ENCODE measurements at places on chromosomes 4 and X.

DNA sequence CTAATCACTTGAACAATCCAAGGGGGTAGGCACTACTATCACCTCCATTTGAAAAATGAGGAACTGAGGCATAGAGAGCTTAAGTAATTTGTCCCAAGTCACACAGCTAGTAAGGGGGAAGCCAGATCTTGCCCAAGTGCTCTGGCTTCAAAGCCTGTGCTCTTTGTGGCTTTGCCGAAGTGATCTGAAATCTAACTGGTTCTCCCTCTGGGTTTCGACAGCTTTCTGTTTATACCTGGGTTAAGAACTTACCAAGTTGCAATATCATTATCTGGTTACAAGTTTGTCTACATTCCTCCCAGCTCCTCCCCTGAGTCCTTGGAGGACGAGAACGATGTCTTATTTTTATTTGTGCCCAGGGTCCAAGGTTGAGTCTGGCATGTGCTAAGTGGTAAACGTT, 125.3 kb upstream of the RAI2 start:
- no peak for DNase-seq

GRCh38 chr4:51880016-51880915, 37.3 kb downstream of the DCUN1D4 start:
- DNase-seq: no peak

- DNase-seq: no peak
These were observed 21.8 kb downstream of the FHL1 start for GRCh38 chrX:136168929-136169735.

DNA sequence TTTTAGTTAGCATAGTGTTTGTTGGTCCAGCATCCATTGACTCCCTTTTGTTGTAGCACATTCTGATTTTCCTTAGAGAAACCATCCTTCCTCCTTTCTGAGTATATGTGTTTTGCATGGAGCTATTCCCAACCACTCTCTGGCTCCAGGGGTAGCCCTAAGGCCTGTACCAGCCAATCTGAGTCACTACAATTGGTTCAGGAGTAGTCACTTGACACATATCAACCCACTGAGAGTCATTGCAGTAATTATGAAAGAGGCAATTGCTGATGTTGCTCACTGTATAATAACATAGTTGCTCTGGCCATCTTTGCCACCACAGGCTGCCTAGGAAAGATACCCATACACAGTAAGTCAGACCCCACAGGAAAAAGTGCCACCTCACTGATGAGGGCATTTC, 71.2 kb upstream of the GRID2 start:
- no peak for DNase-seq

DNA sequence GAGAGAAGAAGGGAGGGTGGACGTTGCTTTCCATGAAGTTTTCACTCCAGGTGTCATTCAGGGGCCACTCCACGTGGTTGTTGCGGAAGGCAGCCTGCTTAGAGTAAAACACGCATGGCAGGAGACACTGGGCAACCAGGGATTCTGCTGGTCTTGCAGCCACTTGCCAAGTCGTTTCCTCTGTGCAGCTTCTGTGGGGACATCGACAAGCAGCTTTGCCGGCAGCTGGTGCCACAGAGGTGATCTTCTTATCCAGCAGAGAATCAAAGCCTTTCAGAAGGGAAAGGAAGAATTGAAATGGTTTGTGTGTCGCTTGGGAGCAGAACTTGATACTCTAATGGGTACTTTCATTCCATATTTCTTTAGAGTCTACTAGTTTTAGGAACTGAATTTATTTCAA, 867.1 kb upstream of the TENM3 start:
- DNase-seq: no peak

GRCh38 chrX:123964156-123964834, 2.8 kb downstream of the STAG2 start:
- DNase-seq: no peak

DNA sequence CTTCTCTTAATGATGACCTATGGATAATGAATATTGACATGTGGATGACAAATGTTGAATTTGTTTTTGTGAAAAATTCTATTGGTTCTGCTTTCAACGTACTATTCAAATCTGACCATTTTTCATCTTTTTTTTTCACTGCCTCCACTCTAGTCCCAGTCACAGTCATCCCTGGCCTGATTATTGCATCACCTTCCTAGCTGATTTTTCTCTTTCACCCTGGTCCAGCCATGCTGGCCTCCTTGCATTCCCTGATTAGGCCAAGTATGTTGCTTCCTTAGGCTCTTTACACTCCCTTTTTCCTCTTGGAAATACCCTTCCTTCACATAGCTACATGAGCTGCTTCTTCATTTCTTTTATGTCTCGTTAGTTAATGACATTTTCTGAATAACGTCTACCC, 58.1 kb upstream of the MAP9 start:
- no peak for DNase-seq

DNA sequence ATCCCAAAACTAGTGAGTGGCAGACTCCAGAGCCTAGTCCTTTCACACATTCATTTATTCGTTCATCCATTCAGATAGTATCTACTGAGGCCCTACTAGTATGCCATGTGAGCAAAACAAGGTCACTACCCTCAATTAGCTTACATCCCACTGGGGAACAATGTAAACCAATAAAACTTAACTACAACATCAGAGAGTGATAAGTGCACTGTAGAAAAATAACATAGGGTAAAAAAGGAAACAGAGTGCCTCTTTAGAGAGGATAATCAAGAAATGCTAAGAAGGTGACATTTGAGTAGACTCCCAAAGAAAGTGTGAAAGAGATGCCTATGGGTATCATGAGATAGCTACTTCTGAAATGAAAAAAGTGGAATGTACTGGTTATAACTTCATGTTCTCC, 18.5 kb downstream of the PAPSS1 start:
- DNase-seq: no peak

DNA sequence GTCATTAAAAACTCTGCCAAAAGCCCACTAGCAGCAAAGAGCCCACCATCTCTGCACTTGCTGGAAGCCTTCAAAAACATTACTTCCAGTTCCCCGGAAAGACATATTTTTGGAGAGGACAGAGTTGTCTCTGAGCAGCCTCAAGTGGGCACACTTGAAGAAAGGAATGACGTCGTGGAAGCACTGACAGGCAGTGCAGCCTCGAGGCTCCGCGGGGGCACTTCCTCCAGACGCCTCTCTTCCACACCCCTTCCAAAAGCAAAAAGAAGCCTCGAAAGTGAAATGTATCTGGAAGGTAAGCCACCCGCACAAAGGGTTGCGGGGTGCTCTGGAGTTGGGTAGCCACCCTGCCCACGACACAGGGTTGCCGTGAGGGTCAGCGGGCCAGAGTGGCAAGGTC, 25.9 kb downstream of the OFD1 start:
- DNase-seq: no peak

DNA sequence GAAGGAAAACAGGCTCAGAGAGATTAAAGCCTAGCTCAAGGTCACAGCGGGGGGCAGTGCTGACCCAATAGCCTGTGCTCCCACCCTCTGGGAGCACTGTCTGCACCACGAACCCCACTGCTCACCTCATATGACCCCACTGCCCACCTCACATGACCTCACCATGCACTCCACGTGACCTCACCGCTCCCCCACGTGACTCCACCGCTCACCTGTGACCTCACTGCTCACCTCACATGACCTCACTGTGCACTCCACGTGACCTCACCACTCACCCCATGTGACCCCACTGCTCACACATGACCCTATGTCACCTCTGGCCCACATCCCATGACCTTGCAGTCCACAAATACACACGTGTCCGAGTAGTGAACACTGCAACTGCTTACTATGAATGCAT, 55.4 kb downstream of the ACOX3 start:
- DNase-seq: no peak

GRCh38 chr4:6449746-6450369, 22.6 kb downstream of the PPP2R2C start:
- DNase-seq: no peak

GRCh38 chr4:10144479-10144878, 27.9 kb upstream of the WDR1 start:
- no peak for DNase-seq

GRCh38 chrX:15675490-15675921, 10.9 kb upstream of the CLTRN start:
- DNase-seq: peak; percentile 57

GRCh38 chr4:102103368-102103767, 241.9 kb downstream of the SLC39A8 start:
- no peak for DNase-seq

DNA sequence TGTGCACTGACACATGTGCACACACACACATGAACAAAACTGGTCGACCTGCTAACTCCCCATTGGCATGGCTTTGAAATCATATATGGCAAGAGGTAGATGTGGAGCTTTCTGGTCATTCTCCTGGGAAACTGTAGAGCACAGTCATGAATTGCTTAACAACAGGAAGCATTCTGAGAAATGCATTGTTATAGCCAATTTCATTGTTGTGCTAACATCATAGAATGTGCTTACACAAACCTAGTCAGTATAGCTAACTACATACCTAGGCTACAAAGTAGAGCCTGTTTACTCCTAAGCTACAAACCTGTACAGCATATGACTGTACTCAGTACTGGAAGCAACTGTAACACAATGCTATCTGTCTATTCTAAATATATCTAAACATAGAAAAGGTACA, 134.2 kb upstream of the SH3RF1 start:
- DNase-seq: no peak

- DNase-seq: no peak
These were observed 59.0 kb downstream of the PCGF3 start for GRCh38 chr4:764405-765169.

- DNase-seq: no peak
These were observed 480.9 kb downstream of the PCDH11X start for GRCh38 chrX:92260102-92260501.

DNA sequence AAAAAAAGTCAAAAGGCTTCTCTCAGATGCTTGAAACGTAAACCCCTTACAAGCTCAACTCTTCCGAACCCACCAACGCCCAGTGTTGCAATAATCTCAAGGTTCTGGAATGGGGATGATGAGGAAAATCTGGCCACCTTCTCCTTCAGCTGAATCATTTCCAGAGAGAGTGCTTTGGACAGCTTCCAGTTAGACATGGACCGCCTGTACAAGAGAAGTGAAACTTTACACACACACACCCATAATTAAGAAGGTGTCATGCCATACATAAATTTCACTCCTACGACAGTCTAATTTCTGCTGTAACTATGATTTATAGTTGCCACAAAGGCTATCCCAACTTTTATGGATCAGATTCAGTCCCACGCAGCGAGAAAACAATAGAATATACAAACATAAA, 72.3 kb downstream of the PRKG2 start:
- no peak for DNase-seq

GRCh38 chr4:881709-882108, 50.4 kb downstream of the GAK start:
- no peak for DNase-seq

- DNase-seq: no peak
These were observed 66.6 kb upstream of the ARHGAP24 start for GRCh38 chr4:85408301-85408700.

- DNase-seq: peak; percentile 44
These were observed at the start of gene SEC24D for GRCh38 chr4:118835571-118836300. TSS of gene SEC24D (minus strand) at chr4:118836126. CDS start at chr4:118833696, 2,430 bp downstream.

DNA sequence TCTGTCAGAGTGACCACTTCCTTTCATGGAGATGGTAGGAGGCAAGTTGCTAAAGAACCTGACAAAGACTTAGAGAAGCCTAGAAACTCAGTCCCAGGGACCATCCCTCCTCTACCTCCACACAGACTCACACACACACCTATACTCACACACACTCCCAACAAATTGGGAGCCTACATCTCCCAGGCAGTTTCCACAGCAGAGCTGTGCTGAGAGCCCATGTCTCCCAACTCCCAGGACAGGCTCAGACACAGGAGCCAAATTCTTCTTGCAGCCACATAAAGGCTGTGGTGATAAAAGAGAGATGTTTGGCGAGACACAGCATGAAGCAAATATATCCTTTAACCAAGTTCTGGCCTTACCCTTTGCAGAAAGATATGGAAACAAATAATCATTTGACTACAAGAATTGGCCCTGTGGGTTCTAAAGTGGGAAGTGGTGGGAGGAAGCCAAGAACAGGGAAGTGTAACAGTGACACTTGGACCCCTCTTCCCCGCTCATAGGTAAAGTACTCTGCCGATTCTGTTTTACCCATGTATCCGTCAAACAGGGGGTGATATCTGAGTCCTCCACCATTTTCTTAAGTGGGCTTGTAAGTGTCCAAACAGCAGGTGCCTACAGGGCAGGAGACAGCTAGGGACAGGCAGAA, 11.0 kb upstream of the IDS start:
- DNase-seq: no peak

GRCh38 chrX:68710870-68711576, 63.6 kb downstream of the STARD8 start:
- peak; percentile 0 for DNase-seq

DNA sequence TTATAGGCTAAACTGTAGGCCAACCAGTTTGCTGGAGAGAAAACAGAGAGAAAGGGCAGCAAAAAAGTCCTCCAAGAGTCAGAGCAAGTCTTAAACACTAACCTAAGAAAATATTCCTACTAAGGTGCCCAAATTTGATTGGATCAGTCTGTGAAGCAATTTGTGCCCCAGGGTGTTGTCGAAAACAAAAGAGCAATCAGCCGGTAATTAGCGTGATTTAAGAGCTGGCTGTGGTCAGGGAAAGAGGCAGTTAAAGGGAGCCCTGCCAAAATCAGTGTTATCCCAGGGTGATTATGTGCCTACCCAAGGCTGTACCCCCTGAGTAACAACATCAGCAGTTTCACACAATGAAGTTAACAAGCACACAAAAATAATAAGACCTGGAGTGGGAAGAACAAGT, 6.4 kb upstream of the BRWD3 start:
- DNase-seq: no peak

DNA sequence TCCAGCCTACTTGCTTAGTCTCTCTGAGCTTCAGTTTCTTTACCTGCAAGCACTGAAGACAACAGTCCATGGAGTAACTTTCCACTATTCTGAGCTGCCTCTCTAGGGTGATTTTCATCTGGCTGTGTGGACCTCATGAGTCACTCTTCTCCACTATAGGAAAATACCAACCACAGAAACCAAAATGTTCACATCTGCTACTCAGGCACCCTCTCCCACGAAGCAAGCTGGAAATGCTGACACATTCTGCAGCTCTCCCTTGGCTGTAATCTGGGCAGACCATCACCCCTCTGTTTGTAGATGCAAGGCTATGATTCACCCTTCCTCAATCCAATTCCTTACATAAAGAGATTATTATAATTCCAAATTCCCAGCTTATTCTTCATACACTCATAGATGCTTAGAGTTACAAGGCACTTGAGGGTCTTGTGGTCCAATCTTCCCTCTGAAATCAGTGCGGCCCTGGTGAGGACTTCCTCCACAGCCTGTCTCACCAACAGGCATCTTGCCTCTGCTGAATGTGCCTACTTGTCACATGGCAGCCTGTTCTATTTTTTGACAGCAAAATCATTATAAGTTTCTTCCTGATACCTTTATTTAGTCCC, 97.0 kb upstream of the LNX1 start:
- no peak for DNase-seq

DNA sequence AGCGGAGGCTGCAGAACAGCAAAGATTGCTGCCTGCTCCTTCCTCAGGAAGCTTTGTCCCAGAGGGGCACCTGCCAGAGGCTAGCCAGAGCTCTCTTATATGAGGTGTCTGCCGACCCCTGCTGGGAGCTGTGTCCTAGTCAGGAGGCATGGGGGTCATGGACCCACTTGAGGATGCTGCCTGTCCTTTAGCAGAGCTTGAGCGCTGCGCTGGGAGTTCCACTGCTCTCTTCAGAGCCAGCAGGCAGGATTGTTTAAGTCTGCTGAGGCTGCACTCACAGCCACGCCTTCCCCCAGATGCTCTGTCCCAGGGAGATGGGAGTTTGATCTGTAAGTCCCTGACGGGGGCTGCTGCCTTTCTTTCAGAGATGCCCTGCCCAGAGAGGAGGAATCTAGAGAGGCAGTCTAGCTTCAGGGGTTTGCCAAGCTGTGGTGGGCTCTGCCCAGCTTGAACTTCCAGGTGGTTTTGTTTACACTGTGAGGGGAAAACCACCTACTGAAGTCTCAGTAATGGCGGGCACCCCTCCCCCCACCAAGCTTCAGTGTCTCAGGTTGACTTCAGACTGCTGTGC, 10.9 kb downstream of the DCK start:
- DNase-seq: no peak

Data from DMS79 treated with DMSO at 0.1 percent for 48 hours (cell line).